ENCODE measurements at places on chromosomes 5 and 9. TPM values are rescaled to one million over a fixed set of nuclear protein-coding genes. Genes with fewer than 3 reads are reported as not detected.

SAXO1 gene
- 1.0 TPM for total RNA-seq

DNA sequence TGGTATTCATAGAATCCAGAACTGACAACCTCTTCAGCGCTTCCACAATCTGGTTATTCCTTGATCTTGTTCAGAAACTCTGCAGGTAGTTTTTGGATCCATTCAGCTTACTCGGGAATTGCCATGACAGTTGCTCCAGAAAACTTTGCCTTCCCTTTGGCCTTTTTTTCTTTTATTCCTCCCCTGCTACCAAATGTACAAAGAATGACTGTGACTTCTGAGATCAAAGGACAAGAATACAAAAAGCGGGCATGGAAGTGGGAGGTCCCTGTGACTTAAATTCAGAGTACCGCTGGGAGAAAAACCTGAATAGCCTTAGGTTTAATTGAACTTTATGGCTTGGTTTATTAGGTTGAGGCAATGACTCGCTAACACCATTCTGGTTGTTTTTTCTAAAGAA is 59.5 kb downstream of the ADGRV1 start:
- no peak for DNase-seq

- DNase-seq = no peak
Measured at GRCh38 chr5:9373571-9373970, 172.3 kb downstream of the SEMA5A start.

DNA sequence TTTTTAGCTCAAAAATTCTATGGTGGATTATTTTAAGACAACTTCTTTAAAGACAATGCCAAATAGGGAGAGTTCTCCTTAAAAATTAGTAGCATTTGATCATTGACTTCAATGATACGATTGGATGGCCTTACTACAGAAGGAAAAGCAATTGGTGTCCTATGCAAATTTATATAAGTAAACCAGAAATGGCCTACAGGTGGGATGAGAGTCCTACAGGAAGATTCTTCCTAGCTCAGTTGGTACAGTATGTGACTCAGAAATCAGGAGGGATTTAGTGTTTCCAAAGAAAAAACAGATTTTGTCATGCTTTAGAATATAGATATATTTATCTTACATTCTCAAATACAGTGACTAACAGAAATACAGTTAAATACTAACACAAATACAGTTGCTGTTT is 6.5 kb downstream of the ANKRA2 start:
- no peak for DNase-seq

EXOSC2 gene
- 24.5 TPM for total RNA-seq

GRCh38 chr5:142701673-142702311 is 15.9 kb upstream of the FGF1 start:
- DNase-seq = no peak

TRIM14 gene
- 10.3 TPM for total RNA-seq

- no peak for DNase-seq
Measured at GRCh38 chr5:60843386-60843935, 608 bp downstream of the ELOVL7 start.

SLC45A2 gene
- total RNA-seq = not detected

DNA sequence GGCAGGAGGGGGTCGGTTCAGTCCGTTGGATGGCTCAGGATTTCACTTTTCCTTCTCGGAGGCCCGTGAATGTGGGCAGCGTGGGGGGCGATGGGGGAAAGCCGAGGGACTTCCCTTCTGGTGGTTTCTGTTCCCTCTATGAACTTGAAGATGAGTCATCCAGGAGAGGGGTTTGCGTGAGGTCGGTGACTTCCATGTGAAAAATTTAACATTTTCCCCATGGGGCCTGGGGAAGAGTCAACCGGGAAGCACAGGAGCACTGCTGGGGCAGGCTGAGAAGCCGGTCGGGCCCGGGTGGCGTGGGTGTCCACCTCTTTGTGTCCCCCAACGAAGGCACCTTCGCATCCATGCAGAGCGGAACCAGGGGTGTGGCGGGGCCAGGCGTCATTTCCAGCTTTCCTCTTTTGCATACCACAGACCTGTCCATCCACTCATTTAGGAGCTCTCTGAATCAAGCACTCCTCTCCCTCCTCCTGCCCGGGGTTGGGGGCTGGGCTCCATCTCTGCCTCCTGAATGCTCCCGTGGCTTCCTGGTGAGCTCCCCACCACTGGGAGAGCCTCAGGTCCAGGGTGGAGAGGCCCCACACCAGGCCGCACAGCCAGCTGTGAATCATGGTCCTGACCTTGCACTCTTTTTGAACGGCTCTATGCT is 68.4 kb downstream of the ANKRD33B start:
- DNase-seq = no peak

P4HA2 gene
- 15.9 TPM for total RNA-seq

- no peak for DNase-seq
Measured at GRCh38 chr9:89670801-89671434, 66.1 kb downstream of the GADD45G start.
